Dermis blood vessel endothelial cell (primary cell): ENCODE measurements at places on chromosomes 13 and 19. TPM values are rescaled to one million over a fixed set of nuclear protein-coding genes. Genes with fewer than 3 reads are reported as not detected.

SOX21 gene
- 0.37 TPM in 1 of 2 replicates, not detected in the other for total RNA-seq

ZSCAN4 gene
- not detected in 2 replicates for total RNA-seq

HRC gene
- total RNA-seq = not detected in 2 replicates

NR2F6 gene
- total RNA-seq = 63.1 and 82.0 TPM in 2 replicates

CLEC11A gene
- 0.17 and 0.84 TPM in 2 replicates for total RNA-seq

AMER2 gene
- total RNA-seq = not detected in 2 replicates

IFNL1 gene
- total RNA-seq = not detected in 2 replicates

KLK4 gene
- not detected in 2 replicates for total RNA-seq

SYCN gene
- not detected in 2 replicates for total RNA-seq

ZNF497 gene
- 1.3 and 2.9 TPM in 2 replicates for total RNA-seq

ZNF564 gene
- total RNA-seq = 8.4 and 13.3 TPM in 2 replicates

GAPDHS gene
- not detected in 2 replicates for total RNA-seq

VSTM1 gene
- not detected in 2 replicates for total RNA-seq

YJEFN3 gene
- 0.14 and 0.17 TPM in 2 replicates for total RNA-seq

NLRP11 gene
- total RNA-seq = 0.05 TPM in 1 of 2 replicates, not detected in the other

INAFM1 gene
- total RNA-seq = 1.1 and 1.5 TPM in 2 replicates

ZNF57 gene
- total RNA-seq = 5.1 and 6.3 TPM in 2 replicates

TUBA3C gene
- not detected in 2 replicates for total RNA-seq

RUBCNL gene
- total RNA-seq = under 0.01 and 0.05 TPM in 2 replicates

CEACAM16 gene
- total RNA-seq = 0.17 TPM in 1 of 2 replicates, not detected in the other

PPM1N gene
- 0.60 and 1.5 TPM in 2 replicates for total RNA-seq

IGLON5 gene
- total RNA-seq = not detected in 2 replicates

CYP2A6 gene
- not detected in 2 replicates for total RNA-seq

ZNF45 gene
- total RNA-seq = 19.2 and 21.0 TPM in 2 replicates

LHB gene
- not detected in 2 replicates for total RNA-seq

SAE1 gene
- 168 and 236 TPM in 2 replicates for total RNA-seq

KLHL26 gene
- 1.9 and 9.1 TPM in 2 replicates for total RNA-seq

FBXO27 gene
- total RNA-seq = 0.98 and 1.5 TPM in 2 replicates

ZNF229 gene
- 5.9 and 14.6 TPM in 2 replicates for total RNA-seq

KLK3 gene
- not detected in 2 replicates for total RNA-seq

KDELR1 gene
- 37.6 and 70.8 TPM in 2 replicates for total RNA-seq

ADAT3 gene
- total RNA-seq = 5.8 and 6.2 TPM in 2 replicates

SGCG gene
- total RNA-seq = not detected in 2 replicates

GPALPP1 gene
- 28.4 and 29.5 TPM in 2 replicates for total RNA-seq

ACP7 gene
- total RNA-seq = 0.19 TPM in 1 of 2 replicates, not detected in the other

KLK10 gene
- 0.09 and 1.0 TPM in 2 replicates for total RNA-seq

MEX3D gene
- 82.4 and 121 TPM in 2 replicates for total RNA-seq

TINCR gene
- total RNA-seq = under 0.01 TPM in 1 of 2 replicates, not detected in the other

NUDT19 gene
- 9.2 and 12.1 TPM in 2 replicates for total RNA-seq

SMG9 gene
- total RNA-seq = 8.8 and 9.0 TPM in 2 replicates

KANK3 gene
- total RNA-seq = 156 and 179 TPM in 2 replicates

FAM124A gene
- total RNA-seq = 9.4 and 9.7 TPM in 2 replicates

FGF21 gene
- total RNA-seq = not detected in 2 replicates

DNAJC15 gene
- total RNA-seq = 4.9 and 14.0 TPM in 2 replicates

PTH2 gene
- not detected in 2 replicates for total RNA-seq

VAV1 gene
- 0.09 TPM in 1 of 2 replicates, not detected in the other for total RNA-seq

GNG7 gene
- total RNA-seq = 1.0 and 1.4 TPM in 2 replicates

AKT2 gene
- 37.3 and 45.8 TPM in 2 replicates for total RNA-seq

CYP4F2 gene
- not detected in 2 replicates for total RNA-seq

NLRP4 gene
- total RNA-seq = under 0.01 TPM in 1 of 2 replicates, not detected in the other

ADM5 gene
- total RNA-seq = 0.70 and 1.5 TPM in 2 replicates

RGCC gene
- 79.7 and 174 TPM in 2 replicates for total RNA-seq
